ENCODE measurements at places on chromosomes 12 and 14.
A peak's percentile ranks its signal among the peaks of the same experiment; 100 is the strongest.

DNA sequence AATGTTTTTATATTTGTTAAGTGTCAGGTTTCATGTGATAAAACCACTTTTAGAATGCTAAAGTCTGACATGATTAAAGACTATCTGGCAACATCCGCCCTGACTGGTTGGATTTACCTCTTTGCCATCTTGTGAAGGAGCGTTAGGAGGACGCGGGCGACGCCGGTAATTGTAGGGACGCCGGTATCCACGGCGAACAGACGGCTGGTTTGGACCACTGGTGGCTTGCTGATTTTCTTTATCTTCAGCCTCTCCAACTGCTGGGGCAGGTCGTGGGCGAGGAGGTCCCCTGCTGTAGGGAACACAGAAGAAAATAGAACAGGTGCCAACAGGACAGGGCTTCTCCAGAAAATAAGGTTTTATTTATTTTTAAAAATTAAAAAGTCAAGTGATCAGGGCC lies 21.3 kb downstream of the YBX3 start:
- no peak for DNase-seq

DNA sequence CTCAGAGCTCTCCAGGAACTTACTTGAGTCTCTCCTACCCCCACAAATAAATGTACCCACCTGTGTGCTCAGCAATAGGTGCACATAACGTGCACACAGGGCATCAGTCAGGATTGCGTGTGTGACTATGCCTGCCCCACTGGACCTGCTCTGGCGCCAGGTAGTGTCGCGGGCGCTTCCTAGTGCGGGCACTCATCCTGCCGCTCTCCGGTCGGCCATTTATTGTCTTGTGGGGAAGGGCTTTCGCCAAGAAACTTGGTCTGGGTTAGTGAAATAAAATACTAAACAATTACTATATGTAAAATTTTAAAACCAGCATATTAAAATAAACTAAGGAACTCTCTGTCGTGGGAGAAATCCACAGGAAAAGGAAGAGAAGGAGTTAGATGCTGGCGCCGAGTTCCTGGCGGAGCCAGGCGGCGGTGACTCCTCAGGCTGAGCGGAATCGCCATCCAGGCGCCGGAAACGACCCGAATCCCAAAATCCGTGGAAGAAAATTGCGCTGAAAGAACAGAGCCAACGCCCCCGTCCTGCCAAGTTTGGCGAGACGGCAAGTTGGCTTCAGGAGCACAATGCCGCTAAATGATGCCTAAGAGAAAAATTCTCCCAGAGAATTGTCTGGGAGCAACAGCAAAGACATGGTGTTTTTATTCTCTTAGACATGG lies 7.9 kb upstream of the HOXC13 start:
- no peak for DNase-seq

DNA sequence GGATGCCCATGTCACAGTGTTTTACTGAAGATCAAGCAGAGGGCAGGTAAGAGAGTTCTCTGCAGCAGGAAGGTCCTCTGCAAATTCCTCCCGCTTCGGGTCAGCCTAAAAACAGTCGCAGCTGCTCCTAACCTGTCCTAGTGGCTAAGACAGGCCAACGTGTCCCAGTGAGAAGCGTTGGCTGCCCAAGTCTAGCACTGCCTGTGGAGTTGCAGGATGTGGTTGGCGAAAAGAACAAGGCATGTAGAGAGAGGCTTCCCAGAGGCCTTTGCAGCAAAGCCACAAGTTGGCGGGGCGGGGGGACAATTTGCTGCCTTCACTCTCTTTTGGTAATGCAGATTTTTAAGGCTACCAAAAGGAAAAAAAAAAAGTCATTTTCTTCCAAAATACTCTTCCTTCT lies 340.1 kb downstream of the BCL11B start:
- DNase-seq: peak; percentile 30

DNA sequence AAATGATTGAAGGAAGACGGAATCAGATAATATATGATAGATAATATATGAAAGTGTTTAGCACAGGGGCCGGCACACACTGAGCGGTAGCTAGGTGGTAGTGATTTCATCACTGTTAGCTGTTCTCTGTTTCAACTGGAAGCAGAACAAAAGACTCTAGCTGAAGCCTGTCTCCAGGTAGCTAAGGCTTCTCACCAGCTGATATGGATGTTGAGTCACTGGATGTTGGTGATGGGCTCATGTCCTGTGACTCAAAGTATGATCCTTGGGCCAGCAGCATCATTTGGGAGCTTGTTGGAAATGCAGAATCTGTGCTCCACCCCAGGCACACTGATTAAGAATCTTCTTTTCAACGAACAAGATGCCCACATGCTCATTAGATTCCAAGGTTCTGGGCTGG lies 21.7 kb upstream of the KCNA5 start:
- no peak for DNase-seq

DNA sequence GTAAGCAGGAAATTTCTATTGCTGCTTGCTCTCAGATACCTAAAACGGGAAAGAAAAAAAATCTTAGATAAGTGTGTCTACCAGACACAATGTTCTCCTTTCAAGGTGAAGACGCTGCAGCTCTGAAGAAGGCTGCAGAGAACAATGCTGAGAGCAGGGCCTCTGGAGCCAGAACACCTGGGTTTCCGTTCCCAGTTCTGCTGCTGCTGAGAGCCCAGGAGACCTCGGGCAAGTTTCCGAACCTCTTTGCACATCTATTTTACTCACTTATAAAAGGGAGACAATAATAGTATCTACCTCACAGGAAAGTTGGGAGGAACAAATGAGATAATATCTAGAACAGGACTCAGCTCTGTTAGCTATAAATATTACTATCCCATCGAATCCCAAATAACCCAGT lies 122.9 kb downstream of the TMTC1 start:
- DNase-seq: no peak

DNA sequence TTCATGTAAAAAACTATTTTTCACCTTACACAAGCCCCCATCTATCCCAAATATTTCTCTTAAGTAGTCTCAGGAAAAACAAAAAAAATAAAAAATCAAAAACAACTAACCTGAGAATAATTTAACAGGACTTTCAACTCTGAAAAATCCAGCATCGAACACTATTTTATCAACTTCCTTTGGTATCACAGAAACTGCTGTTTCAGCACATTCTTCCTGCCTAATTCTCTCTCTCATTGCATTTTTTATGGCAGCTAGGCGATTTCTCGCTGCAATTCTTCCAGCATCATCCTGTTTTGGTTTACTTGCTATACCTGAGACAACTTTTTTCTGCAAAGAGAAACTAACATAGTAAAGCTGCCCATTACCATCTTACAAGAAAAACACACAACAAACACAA lies 29.4 kb downstream of the LGALS3 start:
- DNase-seq: no peak
